Esophagus squamous epithelium (tissue), 5 donors: ENCODE measurements at places on chromosomes 4 and X. TPM values are rescaled to one million over a fixed set of nuclear protein-coding genes. Genes with fewer than 3 reads are reported as not detected.

DNA sequence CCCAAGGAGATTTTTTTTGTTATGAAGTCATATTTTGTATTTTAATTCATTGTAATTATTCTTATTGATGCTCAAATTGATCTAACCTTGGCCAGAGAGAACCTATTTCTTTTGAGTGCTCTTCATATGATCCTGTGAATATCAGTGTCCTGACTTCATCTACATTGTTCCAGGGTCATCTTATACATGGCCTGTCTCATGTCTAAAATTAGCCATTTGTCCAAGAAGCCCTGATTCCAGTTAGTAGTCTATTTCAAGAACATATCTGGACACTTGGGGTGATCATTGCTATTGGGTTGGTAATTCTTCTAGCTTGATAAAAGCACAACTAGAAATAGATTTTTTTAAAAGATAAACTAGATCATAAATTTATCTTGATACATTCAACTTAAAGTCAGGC is 266.2 kb downstream of the SPRY1 start:
- no peak for DNase-seq

DNA sequence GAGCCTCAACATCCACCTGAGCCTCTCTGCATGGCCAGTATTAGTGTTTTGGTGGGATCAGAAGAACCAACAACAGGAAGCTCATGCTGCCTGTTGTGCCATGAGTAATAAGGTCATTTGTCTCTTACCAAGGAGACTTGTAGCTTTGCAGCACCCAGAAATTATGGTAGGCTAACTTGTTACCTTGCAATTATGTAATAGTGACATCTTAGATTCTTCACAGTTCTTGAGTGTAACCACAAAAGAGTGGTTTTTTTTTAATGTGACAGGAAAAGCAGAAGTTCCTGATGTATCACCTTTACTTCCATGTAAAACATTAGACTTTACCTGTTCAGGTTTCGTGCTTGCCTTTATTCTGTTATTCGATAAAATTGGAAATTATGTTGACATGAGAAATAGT is 263.9 kb upstream of the CXXC4 start:
- no peak for DNase-seq

Gene TMPRSS11E
- 175 TPM for total RNA-seq

- DNase-seq: no peak
Observed at GRCh38 chr4:118171381-118171780, 137.1 kb downstream of the NDST3 start.

DNA sequence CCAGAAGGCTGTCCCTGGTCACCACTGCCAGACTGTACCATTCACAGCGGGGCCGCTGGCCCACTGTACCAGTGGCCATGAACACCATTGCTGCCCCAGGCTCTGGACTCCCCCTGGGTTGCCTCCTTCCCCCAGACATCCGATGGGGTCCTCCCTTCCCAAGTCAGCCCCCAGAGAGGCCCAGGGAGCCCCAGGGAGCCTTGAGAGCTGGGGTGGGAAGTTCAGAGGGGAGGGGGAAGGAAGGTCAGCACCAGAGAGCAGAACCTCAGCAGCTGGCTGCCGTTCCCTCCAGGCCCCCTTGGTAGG is 441 bp upstream of the ARHGAP4 start:
- DNase-seq: no peak

GRCh38 chr4:4693258-4693657 is 151.4 kb upstream of the STX18 start:
- no peak for DNase-seq

Gene MAGED1
- 23.4 TPM for total RNA-seq

GRCh38 chr4:26985873-26986272 is 125.2 kb downstream of the STIM2 start:
- no peak for DNase-seq

GRCh38 chrX:27728291-27728690 is 79.5 kb upstream of the MAGEB10 start:
- no peak for DNase-seq

DNA sequence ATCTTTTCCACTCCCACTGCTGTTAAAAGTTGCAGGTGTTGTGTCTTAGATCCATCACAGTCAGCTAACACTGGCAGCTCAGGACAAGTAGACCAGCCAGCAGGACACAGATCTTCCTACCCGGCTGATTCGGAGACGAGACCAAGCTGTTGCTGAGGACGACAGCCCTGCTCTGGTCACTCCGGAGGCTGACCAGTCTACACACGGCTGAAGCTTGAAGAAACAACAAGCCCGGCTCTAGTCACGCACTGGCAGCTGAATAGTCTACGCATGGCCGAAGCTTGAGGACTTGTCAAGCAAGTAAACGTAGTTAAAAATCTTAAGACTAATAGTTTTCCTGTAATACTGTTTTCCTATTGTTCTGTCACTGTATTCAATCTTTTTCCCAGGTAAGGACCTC is 1.8 kb downstream of the ACOX3 start:
- DNase-seq: no peak

- no peak for DNase-seq
Observed at GRCh38 chr4:153816542-153816941, 27.7 kb upstream of the SFRP2 start.

- DNase-seq: no peak
Observed at GRCh38 chr4:44025376-44026020, 423.1 kb downstream of the KCTD8 start.

DNA sequence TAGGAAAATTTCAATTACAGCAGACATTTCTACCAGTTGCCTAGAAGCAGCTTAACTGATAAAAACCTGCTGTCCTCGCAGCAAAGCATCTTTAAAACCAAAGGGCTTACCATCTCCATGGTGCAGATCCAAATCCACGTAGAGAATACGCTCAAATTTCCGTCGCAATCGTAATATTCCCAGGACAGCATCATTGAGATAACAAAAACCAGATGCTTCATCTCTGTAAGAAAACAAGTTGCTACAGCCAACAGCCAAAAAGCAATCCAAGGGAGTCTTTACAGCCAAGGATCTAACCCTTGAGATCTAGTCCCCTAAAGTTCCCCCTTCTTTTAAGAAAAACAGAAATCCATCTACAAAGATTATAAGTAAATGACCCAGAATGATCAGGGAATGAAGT is 77.6 kb downstream of the HDAC8 start:
- no peak for DNase-seq
